Left ventricle myocardium inferior (tissue), 1 donor: ENCODE measurements at places on chromosomes 7 and 10.

DNA sequence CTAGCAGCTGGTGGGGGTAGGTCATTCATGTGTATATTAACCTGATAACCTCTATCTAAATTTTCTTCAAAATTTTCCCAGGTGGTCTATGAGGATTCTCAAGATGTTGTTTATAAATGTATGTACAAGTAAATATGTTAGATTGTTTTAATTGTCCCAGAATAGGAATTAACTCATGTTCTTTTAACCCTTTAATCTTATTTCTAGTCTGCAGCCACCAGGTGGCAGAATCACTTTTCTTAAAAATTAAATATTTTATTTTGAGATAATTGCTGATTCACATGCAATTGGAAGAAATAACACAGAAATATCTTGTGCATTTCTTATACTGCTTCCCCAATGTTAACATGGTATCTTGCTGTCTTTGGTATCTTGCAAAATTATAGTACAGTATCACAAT is 589.5 kb downstream of the ARL4A start:
- DNase-seq, result no peak

DNA sequence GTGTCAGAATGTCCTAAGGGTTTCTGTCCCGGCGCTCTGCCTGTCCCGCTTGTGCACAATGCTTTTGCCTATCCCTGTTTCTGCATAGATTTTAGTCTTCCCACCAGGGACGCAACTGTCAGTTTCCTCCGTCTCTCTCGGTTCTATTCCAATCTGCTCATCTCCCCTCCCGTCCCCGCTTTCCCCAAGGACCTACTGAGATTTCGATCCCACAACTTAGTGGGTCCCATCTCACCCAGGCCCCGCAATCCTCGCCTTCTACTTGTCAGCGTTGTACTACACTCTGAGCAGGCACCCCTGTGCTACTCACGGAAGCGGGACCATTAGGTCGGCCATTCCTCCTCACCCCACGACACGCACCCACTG is 519 bp upstream of the ZNF655 start:
- DNase-seq, result no peak

DNA sequence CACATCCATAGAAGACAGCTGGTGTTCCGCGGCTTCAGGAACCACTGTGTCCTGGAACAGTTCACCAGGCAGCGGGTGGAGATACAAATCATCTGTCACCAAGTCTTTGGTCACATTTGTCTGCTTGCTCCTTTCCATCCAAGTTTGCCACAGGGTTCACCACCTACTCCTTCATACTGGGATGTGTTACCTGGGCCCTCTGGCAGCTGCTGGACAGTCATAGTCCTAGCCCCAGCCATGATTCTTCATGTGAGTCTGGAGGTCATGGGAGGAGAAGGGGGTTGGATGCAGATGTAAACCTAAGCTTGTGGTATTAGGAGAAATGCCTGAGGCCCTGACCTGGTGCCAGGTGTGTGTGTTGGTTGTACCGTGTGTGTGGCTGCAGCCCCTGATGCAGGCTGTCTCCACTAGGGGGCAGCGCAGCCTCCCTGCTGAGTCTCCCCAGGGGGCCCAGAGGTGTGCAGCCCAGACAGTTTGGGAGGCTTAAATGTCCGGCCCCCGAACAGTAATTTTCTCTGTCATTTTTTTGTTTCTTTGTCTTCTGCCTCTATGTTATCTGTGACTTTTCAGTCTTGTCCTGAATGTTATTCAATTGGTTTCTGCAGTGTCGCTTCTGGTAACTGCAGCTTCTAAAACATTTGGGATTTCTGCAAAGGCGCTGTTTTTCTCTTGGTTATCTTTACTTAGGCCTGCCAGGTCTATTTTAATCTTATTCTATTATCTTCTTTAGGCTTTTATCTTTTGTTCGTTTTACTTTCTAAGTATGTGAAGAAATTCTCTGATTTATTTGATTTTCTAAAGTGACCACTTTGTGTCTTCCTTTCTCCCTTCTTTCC is 14.8 kb downstream of the NPS start:
- no peak for DNase-seq

DNA sequence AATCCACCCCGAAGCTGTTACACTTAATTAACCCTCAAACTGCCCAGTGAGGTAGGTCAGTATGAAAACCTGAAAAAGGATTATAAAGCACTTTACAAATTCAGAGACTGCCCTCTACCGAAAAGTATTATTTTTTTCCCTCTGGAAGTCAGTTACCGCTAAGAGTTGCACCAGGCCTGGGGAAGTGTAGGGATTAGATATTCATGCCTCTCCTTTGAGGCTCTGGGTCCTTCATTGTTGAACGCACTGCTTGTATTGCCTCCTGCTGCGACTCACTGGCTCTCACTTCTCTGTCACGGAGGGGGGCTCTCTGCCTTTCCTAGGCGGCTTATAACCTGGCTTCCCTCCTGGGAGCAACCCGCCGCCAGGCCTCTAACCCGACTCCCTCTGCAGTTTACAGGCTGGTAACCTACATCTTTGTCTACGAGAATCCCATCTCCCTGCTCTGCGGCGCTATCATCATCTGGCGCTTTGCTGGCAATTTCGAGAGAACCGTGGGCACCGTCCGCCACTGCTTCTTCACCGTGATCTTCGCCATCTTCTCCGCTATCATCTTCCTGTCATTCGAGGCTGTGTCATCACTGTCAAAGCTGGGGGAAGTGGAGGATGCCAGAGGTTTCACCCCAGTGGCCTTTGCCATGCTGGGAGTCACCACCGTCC is 2.7 kb downstream of the RHBDD2 start:
- no peak for DNase-seq
